ENCODE measurements at places on chromosomes 4 and X.

GRCh38 chrX:39577985-39578869 is 519.5 kb downstream of the BCOR start:
- no peak for ATAC-seq

GRCh38 chr4:169243825-169244609 is 26.7 kb downstream of the SH3RF1 start:
- no peak for ATAC-seq

DNA sequence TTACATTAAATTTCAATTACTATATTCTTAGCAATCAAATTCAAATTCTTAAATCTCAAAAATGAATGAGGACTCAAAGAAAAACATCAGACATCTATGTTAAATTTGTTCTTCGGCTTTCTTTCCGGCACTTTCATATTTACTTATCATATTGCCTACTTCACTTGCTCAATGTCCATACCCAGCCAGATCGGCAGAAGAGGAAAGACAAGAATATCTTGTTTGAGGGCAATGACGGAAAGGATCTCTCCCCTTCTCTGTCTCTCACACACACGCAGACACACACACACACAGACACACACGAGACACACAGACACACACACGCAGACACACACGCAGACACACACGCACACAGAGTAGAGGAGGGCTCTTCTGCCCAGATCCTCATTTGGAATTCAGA is 13.2 kb upstream of the IRF2 start:
- ATAC-seq: no peak

- no peak for ATAC-seq
These were observed 192.0 kb downstream of the ARHGAP10 start for GRCh38 chr4:147923854-147924253.

DNA sequence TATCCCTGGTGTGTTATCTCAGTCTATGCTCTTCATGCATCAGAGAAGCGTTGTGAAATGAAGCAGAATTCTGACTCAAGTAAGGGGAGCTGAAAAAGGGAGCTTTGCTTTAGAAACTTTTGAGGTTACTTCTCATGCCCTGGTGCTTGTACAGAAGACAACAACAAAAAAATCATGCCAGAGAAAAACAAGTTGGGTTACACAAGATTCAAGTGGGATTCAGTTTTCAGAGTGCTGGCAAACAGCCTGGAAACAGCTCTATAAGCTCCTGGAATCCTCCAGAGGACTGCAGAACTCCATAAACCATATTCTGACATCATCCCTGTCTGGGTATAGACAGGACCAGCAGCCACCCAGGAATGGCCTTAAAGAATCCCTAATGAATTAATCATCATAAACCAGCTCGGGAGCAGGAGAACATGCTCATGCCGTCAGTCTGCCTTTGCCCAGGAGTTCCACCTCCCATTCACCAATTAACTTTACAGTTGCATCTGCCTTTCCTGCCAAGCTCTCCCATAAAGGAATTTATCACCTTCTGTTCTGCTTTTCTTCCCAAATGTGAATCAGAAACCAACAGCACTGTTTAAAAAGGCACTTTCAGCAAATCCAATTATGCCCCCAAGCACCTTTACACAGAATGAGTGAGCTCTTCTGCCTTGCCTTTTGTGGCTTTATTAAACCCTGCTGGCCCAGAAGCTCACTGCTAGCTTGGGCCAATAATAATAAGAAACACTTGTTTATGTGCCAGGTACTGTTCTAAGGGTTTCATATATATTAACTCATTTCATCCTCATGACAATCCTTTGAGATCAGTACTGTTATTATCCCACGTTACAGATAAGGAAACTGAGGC is 54.5 kb upstream of the FBXW7 start:
- peak; percentile 51 for ATAC-seq

GRCh38 chrX:9897761-9898161 is 69.4 kb upstream of the CLDN34 start:
- ATAC-seq: no peak

DNA sequence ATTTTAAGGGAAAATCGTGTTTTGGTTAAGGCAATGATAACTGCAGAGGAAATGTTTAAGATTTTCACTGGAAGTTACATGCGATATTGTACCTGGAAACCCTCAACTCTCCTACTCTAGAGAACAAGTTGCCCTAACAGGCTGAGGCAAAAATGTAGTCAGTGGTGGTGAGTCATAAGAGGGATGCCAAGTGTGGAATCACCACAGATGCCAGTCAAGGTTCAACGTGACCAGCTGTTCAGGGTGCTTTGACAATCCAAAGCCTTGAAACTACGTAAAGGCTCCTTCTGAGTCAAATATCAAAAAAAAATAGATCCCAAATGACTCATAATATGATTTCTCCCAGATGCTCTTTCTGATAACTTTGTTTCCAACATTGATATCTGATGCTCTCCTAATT is 77.9 kb upstream of the AFF2 start:
- ATAC-seq: no peak

DNA sequence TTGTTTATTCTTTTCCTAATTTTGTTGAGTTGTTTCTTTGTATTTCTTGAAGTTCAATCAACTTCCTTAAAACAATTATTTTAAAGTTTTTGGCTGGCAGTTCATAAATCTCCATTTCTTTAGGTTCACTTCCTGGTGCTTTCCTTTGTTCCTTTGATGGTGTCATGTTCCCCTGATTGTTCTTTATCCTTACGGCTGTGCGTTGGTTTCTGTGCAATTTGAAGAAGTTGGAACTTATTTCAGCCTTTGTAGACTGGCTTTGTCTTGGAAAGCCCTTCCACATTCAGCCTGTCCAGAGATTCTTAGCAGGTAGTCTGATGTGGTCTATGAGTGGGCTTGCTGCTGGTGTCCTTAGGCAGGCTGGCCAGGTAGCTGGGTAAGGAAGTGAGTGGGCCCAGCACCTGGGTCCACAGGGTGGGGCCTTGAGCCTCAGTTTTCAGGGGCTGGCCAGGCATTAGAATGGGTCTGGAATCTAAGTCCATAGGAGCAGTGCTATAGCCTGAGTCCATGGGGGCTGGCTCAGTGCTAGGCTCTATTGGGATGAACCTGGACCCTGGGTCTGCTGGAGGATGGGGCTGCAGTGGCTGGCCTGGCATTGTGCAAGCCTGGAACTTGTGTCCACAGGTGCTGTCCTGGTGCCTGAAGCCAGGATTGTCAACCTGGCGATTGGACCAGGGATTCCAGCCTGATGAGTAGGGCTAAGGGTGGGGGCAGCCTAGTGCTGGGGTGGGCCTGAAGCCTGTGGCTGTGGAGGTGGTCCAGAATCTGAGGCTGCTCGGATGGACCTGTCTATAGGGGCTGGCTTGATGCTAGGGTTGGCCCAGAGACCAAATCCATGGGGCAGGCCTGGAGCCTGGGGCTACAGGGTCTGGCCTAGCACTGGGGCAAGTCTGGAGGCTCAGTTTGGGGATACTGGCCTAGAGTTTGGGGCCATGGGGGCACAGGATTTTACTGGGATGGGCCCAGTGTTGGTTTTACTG is 152.4 kb downstream of the STAG2 start:
- no peak for ATAC-seq

- ATAC-seq: no peak
These were observed 3.7 kb upstream of the GPR82 start for GRCh38 chrX:41720125-41720779.

- ATAC-seq: no peak
These were observed 92.8 kb downstream of the FAAH2 start for GRCh38 chrX:57379296-57379695.

DNA sequence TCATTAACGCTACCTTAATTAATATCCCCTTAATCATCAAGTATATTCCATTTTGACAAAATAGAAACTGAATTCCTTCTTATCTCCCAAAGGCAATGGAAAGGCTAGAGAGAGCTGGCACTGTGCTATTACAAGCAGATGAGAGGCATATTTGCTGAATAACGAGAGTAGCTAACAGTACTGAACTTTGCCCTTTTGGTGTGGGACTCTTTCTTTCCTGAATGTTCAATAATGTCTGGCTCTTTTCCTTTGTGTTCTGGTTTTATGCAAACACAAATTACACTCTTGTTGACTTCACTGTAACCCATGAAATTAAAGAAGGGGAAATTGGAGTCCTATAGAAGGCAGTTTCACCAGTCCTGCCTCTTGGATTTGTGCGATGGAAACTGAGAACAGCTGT is 63.5 kb downstream of the SHROOM3 start:
- ATAC-seq: no peak

- no peak for ATAC-seq
These were observed 294.8 kb downstream of the PACRGL start for GRCh38 chr4:20995015-20995414.

DNA sequence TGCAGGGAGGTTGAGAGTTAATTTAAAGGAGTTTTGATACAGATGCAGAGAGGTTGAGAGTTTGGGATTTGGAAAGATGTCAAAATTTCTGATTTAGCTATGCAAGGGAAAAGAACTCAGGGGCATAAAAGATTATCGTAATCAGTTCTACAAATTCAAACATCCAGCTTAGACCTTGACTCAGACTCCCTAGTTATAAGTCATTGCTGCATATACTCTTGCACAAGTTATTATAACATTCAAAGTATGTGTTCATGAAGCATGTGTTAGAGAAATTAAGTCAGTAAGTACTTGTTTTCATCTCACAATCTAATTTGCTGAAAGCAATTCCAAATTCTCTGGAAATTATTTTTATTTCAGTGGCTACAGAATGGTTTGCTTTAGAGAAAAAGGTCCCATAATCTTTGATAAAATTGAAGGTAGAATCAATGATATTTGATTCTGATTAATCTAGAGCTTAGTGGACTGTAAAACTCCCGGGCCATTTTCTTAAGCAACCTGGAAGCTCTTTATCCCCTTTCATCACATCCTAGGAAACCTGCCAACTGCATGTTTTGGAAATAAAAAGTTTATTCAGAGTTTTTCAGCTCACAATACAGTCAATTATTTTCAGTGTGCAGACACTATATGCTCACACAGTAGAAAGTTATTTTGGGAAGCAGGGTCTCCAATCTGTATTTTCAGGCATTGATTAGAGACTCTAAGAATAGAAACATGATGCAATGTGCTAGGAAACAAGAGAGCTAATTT is 132.9 kb upstream of the SPANXC start:
- ATAC-seq: no peak
